ENCODE measurements at places on chromosomes 1 and 21.
A peak's percentile ranks its signal among the peaks of the same experiment; 100 is the strongest.

DNA sequence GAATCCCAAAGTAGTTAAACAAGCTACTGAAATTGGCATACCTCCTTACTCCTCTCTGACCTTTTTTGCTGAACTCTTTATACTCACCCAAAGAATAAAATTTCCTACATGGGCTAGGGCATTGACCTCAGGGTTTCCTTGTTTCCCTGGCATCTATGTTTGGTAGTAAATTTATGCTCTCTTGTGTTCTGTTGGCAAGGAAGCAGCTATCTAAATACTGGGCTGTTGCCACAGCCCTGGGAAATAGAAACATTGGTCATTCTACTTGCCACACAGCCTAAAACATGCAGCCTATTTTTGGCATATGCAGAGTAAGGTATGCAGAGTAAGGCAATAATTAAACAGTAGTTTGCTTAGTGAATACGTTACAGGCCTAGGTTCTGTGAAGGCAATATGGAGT, 351.4 kb downstream of the HLX start:
- DNase-seq: no peak

DNA sequence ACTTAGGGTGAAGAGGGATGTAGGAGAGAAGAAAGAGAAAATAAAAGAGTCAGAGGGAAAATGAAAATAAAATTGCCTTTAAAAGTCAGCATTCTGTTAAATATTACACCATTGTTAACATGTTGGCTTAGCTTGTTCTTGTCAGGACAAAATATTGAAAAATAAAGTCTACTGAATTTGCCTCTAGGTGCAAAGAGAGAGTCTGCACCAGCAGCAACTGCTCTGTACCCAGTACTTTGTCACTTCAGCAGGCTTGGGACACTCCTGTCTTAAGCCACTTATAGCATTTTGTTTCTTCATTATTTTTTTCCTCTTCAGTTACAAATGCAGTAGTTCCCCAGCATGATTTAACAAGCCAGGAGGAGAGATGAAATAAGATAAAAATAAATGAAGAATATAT, 11.0 kb upstream of the USH2A start:
- no peak for DNase-seq

DNA sequence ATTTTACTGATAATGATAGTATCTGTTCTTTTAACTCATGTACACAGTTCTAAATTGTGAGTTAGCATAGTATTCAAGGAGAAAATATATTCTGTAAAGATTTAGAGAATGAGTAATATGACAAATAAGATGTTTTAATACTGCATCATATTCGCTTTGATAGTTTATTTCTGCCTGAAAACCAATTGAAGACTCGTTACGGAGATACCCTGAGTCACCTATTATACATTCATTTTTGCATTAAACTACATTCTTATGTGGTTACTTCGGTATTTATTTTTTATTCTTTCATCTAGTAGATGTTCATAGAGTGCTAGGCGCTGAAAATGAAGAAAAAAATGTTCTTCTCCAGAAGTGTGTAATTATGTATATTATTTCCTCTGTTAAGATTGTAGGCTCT, 5.3 kb downstream of the UHMK1 start:
- no peak for DNase-seq

GRCh38 chr1:11682799-11683198, 1.9 kb upstream of the MAD2L2 start:
- no peak for DNase-seq

GRCh38 chr1:8879464-8879921, 1.0 kb upstream of the ENO1 start:
- DNase-seq: no peak

DNA sequence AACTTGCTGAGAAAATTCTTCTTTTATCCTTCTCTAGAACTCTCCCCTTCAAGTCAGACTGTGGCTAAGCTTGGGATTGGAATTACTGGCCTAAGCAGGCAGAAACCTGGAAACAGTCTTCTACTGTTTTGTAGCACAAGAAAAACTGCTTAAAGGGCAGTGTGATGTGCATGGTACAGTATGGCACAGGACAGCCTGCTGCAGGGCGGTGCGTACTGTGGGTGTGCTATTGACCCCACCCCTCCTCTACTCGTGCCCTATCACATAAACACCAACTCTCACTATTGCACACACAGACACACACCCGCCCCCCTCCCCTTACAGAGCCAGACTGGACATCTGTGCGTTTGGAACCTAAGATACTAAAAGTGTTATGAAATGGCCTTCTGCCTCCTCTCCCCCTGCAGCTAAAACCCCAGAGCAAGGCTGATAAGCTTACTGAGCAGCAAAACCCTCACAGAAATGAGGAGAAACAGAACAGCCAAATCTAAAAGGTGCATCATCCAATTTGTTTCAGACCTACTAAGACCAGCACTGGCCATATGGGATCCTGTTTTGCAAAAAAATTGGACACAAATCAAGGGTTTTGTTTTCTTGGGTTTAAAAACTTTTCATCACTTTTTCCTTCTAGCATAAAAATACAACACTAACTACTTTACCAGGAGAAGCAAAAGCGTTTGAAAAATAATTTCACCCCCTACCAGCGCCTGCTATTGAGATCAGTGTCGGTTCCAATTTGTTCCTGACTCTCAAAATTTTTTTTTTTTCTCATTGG, 355.8 kb upstream of the LYPLAL1 start:
- no peak for DNase-seq

DNA sequence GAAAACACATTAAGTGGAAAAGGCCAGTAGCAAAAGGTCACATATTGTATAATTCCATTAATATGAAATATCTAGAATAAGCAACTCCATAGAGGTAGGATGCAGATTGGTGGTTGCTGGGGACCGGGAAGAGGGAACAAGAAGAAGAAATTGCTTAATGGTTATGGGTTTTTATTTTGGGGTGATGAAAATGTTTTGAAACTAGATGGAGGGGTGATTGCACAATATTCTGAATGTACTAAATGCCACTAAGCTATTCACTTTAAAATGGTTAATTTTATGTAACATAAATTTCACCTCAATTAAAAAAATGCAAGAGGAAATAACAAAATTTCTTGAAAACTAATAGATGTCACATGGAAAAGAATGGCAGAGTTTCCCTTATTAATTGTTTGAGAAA, 6.7 kb downstream of the KIAA0040 start:
- DNase-seq: no peak

- DNase-seq: no peak
Observed at GRCh38 chr1:184419350-184420161, 32.7 kb downstream of the C1orf21 start.

- DNase-seq: no peak
Observed at GRCh38 chr1:210467440-210468043, 138.8 kb downstream of the HHAT start.

DNA sequence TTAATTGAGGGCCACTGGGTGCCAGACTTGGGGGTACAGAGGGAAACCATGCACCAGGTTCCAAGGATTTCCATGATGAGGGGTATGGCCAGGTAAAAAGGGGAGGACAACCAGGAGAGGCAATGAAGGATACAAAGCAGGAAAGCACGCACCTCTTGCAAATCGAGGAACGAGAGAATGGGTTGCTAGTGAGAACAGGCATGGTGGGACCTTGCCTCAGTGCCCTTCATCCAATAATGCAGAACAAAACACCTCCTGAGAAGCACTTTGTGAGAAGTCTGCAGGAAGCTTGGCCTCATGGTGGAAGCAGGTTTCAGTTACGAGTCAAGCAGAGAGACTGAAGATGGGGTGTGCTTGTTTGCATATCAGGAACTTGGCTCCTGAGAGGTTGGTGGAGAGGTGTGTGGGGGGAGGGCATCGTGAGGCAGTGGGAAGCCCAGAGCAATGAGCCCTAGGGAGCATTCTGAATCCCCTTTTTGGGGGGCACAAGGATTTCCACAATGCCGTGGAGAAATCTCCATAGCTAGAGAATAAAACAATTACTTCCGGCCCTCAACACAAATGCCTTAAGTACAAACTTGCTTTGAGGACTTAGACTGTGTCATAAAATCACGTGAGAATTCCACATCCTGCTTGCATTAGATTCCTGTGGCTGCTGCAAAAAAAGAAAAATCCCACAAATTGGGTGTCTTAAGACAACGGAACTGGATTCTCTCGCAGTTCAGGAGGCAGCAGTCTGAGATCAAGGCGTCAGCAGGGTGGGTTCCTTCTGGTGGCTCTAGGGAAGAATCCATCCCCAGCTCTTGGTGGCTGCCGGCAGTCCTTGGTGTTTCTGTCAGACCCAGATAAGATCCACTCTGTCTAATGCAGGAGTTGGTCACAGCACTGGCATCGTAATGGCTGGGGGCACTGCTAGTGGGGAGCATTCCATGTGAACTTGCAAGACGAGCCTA, 54.9 kb upstream of the BACE2 start:
- peak; percentile 48 for DNase-seq

DNA sequence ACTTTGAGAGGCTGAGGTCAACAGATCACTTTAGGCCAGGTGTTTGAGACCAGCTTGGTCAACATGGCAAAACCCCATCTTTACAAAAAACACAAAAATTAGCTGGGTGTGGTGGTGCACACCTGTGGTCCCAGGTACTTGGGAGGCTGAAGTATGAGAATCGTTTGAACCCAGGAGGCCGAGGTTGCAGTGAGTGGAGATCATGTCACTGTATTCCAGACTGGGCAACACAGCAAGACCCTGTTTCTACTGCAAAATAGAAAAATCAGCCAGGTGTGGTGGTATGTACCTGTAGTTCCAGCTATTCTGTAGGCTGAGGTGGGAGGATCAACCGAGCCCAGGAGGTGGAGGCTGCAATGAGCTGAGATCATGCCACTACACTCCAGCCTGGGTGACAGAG, 4.2 kb upstream of the INTS3 start:
- no peak for DNase-seq

- no peak for DNase-seq
Observed at GRCh38 chr1:33060579-33061083, 20.3 kb upstream of the AZIN2 start.

DNA sequence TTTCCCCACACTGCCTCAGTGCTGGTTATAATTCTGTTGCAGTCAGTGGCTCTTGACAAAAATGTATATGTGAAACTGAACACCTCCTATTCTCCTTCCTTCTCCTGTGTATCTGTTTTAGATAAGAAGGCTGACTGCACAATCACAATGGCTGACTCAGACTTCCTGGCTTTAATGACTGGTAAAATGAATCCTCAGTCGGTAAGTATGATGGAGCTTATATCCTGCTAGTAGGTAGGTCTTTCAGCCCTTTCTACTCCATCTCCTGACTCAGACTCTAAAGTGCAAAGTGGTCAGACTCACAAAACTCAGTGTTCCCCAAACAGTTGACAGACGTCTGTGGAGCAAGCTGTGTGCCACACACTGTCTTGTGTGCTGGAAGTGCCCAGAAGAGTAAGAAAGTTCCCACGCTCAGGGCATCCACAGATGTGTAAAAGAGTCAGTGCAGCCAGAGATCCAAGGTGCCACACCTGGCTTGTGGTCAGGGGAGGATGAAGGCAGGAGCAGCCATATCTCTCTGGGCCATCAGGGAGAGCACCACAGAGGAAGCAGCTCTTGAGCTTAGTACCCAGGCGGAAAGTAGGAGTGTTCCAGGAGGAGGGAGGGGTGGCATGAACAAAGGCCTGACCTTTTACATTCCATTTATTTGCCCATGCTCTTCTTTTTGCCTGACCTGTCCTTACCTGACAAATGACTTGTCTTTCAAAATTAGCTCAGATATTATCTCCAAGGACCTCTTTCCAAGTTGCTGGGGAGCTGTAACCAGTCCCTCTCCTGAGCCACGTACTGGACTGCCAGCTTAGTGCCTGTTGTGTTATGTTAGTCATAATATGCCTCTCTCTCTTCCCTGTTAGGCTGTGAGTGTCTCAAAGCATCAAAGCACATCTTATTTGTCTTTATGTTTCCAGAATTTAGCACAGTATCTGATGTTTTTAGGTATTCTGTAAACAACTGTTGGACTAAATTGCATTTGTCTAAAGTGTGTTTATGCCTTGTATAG, 14.0 kb upstream of the PODN start:
- DNase-seq: peak; percentile 10

GRCh38 chr1:88566615-88567387, 117.3 kb upstream of the PKN2 start:
- no peak for DNase-seq

DNA sequence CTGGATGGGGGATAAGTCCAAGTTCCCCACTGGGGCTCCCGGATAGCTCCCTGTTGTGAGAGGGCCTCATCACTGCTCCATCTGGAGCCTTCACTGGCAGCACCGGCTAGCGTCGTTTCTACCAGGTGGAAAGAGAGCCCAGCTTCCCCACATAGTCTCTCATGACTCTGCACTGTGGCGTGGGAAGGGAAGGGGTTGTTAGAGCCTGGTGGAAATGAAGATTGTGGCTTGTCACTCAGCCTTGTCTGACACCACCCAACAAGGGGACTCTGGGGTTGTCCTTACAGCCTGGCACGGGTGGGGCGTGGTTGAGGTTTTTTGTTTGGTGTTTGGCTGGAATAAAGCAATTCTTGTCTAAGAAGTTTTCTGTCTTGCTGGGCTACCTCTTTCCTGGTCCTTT, 94.6 kb downstream of the ADARB1 start:
- no peak for DNase-seq

GRCh38 chr21:35716876-35717565, 343.3 kb downstream of the SETD4 start:
- DNase-seq: no peak

GRCh38 chr1:41380979-41381691, 19.9 kb downstream of the FOXO6 start:
- peak; percentile 29 for DNase-seq

DNA sequence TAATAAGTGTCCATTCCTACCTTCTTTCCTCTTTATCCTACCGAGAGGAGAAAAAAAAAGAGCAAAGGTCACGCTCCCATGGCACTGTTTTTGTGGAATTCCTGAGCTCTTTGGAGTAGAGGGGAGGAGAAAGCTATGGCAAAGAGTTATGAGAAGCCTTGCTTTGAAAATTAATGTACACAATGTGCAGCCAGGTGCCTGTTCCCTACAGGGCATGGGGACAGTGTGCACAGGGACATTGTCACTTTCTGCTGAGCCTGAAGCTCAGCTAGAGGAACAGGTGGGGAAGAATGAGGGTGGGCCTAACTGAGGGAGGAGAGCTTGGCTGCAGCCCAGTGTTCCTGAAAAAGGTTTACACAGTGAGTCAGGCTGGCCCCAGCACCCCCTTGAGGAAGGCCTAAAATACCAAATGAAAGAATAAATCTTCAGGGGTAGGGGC, 66.1 kb downstream of the PLXNA2 start:
- no peak for DNase-seq

DNA sequence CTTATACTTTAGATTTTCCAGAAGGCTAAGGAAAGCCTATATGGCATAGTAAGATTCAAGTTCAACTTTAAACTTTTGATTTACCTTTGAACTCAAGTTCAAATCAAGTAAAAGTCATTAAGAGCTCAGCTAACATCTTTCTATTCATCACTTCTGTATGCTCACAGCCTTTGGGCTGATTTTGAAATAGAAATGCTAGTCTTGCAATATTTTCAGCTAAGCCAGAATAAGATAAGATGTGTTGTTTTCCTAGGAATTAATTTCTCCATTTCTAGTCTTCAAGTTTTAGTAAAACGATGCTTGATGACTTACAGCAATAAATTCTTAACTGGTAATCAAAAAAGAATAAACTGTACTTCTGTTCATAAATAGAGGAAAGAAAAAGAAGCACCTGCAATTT, 35.6 kb downstream of the ATP1B1 start:
- no peak for DNase-seq
